ENCODE measurements at places on chromosomes 2 and 18. TPM values are rescaled to one million over a fixed set of nuclear protein-coding genes. Genes with fewer than 3 reads are reported as not detected.

DNA sequence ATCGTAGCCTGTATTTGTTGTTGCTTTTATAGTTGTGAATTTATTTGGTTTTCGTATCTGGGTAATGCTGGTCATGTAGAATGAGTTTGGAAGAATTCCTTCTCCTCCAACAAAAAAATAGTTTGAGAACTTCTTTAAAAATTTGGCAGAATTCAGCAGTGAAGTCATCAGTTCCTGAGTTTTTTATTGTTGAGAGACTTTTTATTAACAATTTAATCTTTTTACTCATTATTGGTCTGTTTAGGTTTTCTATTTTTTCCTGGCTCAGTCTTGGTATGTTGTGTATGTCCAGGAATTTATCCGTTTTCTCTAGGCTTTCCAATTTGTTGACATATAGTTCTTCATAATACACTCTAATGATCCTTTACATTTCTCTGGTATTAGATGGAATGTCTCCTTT is 1613.3 kb upstream of the PIK3C3 start:
- no peak overlapping the region for H3K4me3 ChIP-seq
- H3K36me3 ChIP-seq = no peaks in the 10 kb centered on the region
- no peak overlapping the region for H3K27ac ChIP-seq
- no peaks in the 10 kb centered on the region for H3K27me3 ChIP-seq
- no peaks in the 10 kb centered on the region for H3K4me1 ChIP-seq

The PARD3B gene
- 0.43 TPM for total RNA-seq

- peaks cover 9% of the 10 kb centered on the region for H3K27me3 ChIP-seq
- no peak overlapping the region for H3K4me3 ChIP-seq
- no peak overlapping the region for H3K27ac ChIP-seq
- DNase-seq = no peak
- no peaks in the 10 kb centered on the region for H3K4me1 ChIP-seq
Measured at GRCh38 chr2:177970670-177971454, 101.7 kb downstream of the PDE11A start.

- H3K27ac ChIP-seq = peak overlapping the region; percentile 1
- no peak overlapping the region for H3K4me3 ChIP-seq
- peak; percentile 12 for DNase-seq
- peaks cover 57% of the 10 kb centered on the region for H3K36me3 ChIP-seq
- peaks cover 60% of the 10 kb centered on the region for H3K4me1 ChIP-seq
- H3K27me3 ChIP-seq = no peaks in the 10 kb centered on the region
Measured at GRCh38 chr2:207621501-207622039, 3.6 kb downstream of the METTL21A start.

DNA sequence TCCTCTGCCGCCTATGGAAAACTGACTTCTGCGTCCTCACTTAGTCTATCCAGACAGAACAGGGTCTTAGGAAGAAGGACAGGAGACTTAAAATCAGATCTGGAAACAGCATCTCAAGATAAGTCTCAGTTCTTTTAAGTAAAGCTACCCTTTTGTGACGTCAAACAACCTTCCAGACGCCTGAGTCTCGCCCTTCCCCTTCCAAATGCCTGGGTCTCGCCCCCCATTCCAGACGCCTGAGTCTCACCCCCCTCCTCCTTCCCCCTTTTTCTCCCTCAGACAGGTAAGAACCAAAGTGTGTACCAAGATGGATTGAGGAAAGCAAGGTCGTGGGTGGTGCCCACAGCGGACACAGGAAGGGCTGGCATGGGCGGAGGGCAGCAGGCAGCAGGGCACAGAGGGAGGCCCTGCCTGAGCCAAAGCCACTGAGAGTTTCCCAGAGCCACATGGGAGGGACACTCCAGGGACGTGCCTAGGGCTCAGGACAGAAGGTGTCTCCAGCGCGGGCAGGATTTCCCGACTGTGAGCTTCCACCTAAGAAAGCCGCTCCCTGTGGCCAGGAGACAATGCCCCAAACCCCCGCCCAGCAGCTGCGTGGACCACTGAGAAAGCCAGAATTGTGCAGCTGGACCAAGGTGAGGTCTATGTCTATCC is 51.3 kb downstream of the ANKMY1 start:
- no peak overlapping the region for H3K4me3 ChIP-seq
- peaks cover 4% of the 10 kb centered on the region for H3K36me3 ChIP-seq
- H3K27me3 ChIP-seq = no peaks in the 10 kb centered on the region
- no peak overlapping the region for H3K27ac ChIP-seq

The ACOXL gene
- total RNA-seq = not detected

The POTEC gene
- total RNA-seq = not detected

DNA sequence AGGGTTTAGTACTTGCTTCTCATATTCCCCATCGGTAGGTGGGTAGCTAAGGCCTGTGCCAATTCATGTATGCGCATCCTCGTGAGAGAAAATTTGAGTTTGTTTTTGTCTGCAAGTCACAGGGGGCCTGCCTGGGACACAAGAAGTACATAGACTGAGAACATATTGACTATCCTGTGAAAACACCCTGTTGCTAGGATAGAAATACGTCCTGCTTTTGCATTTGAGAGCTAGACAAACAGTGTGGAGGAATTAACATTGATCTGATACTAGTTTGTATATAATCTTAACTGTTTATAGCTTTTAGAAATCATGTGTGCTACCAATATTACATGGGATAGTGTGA is 10.9 kb downstream of the WDR7 start:
- H3K4me3 ChIP-seq = no peak overlapping the region
- no peaks in the 10 kb centered on the region for H3K36me3 ChIP-seq
- H3K27me3 ChIP-seq = no peaks in the 10 kb centered on the region
- no peak for DNase-seq
- peaks cover 34% of the 10 kb centered on the region for H3K4me1 ChIP-seq

GRCh38 chr2:144830543-144830942 is 310.6 kb upstream of the ZEB2 start:
- no peaks in the 10 kb centered on the region for H3K27me3 ChIP-seq
- H3K27ac ChIP-seq = no peak overlapping the region
- no peak for DNase-seq
- H3K4me3 ChIP-seq = no peak overlapping the region
- H3K36me3 ChIP-seq = no peaks in the 10 kb centered on the region

The TMEM214 gene
- 41.3 TPM for total RNA-seq

DNA sequence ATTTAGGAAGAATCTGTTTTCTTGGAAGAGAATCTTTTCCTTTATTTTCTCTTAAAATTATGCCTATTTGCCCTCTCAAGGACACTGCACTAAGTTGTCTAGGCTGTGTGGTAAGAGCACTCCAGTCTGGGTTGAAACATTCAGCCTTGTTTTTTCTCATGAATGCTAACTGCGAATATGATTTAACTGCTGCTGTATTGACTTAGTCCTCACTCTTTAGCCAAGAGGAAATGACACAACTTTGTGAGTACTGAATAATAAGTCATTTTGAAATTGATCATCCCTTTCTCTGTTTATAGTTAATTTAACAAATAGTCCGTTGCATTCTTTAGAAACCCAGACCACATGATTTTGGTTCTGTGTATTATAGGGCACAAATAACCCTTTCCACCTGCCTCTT is 4.5 kb upstream of the RND3 start:
- H3K36me3 ChIP-seq = no peaks in the 10 kb centered on the region
- H3K4me1 ChIP-seq = peaks cover 2% of the 10 kb centered on the region
- no peak for DNase-seq
- H3K27me3 ChIP-seq = peaks cover 32% of the 10 kb centered on the region
- H3K4me3 ChIP-seq = no peak overlapping the region

The CYP1B1 gene
- total RNA-seq = 2.5 TPM
